ENCODE measurements at places on chromosomes 1 and 21.

GRCh38 chr1:81073580-81073979, 727.2 kb upstream of the ADGRL2 start:
- DNase-seq, result no peak

- no peak for DNase-seq
These were observed 226.2 kb upstream of the IRF2BP2 start for GRCh38 chr1:234836045-234836681.

- no peak for DNase-seq
These were observed 46.6 kb downstream of the LPAR3 start for GRCh38 chr1:84846387-84846786.

- no peak for DNase-seq
These were observed 52.7 kb downstream of the VWA5B1 start for GRCh38 chr1:20343149-20343937.

DNA sequence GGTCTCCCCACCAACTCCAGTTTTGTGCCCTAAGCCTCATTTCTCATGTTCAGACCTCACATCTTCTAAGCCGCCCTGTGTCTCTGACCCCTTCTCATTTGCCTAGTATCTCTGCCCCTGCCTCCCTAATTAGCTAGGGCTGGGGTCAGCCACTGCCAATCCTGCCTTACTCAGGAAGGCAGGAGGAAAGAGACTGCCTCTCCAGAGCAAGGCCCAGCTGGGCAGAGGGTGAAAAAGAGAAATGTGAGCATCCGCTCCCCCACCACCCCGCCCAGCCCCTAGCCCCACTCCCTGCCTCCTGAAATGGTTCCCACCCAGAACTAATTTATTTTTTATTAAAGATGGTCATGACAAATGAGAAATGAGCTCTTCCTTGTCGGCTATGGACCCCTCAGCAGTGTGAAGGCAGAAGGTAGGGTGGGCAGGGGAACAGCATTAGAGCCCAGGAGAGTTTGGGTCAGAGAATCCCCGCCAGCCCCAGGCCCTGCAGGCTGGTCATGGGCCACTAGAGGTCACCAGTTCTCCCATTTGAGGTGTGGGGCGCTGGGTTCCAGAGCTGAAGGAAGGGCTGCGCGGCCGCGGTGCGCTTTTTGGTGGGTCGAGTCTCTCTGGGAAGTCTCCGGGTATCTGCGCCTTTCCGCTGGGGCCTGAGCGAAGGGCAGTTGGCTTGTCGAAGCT, 11.5 kb downstream of the ADAMTSL4 start:
- peak; percentile 74 for DNase-seq

DNA sequence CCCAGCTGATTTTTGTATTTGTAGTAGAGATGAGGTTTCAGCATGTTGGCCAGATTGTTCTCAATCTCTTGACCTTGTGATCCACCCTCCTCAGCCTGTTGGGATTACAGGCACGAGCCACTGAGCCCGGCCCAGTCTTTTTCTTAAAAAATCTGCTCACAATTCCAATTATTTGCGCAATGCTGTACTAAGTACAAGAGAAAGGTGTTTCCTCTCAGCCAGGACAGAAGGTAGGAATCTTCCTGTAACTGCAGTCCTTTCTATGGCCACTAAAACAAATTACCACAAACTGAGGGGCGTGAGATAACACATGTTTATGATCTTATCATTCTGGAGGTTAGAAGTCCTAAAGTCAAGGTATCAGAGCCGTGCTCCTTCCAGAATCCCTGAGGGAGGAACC, 6.9 kb upstream of the CBR3 start:
- no peak for DNase-seq

- no peak for DNase-seq
These were observed 10.5 kb upstream of the RNPC3 start for GRCh38 chr1:103514920-103515503.

- DNase-seq, result no peak
These were observed 16.3 kb upstream of the NUF2 start for GRCh38 chr1:163305441-163305840.

GRCh38 chr1:29243023-29243870, 6.9 kb downstream of the PTPRU start:
- no peak for DNase-seq

GRCh38 chr1:55210990-55211801, 4.0 kb downstream of the USP24 start:
- DNase-seq, result no peak

DNA sequence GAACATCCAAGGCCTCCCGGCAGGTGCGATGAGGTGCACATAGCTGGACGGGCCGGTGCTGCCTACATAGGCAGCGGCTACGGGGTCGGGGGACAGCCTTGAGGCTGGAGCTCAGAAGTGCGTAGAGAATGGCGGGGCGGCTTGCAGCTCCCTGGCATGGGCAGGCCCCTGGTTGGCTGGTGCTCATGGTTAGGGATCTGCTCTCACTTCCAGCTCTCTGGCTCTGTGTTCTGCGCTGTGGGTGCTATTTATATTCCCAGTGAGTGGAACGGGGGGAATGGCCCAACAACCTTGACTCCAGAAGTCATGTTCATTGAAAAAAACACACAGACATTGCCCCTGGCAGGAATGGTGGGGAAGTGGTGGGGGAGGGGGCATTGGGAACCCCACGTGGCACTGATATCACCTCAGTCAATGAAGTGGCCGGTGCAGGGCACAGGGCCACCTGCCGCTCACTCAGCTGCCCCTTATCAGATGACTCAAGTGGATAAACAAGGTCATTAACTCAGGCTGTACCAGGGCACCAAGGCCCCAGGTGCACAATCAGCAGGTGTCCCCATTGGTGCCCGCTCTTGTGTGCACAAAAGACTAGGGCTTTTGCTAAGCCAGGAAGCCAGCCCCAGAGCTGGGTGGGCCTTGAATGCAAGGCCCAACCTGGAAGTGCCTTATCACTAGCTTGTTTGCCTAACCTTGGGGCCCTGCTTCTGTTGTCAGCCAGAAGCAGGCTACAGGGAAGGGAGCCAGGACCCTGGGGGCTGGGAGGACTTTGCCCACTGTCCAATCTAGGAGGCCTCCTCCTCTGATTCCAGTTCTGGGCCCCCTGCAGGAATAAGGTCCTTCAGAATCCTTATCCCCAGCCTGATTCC, at the start of gene NR0B2:
Gene NR0B2, minus strand, starts transcription at position 222 of the 866 bp plus-strand sequence. Its CDS starts 35 bp downstream, at position 187.
- DNase-seq, result no peak

- DNase-seq, result no peak
These were observed 2.3 kb upstream of the C1orf35 start for GRCh38 chr1:228105270-228105995.

DNA sequence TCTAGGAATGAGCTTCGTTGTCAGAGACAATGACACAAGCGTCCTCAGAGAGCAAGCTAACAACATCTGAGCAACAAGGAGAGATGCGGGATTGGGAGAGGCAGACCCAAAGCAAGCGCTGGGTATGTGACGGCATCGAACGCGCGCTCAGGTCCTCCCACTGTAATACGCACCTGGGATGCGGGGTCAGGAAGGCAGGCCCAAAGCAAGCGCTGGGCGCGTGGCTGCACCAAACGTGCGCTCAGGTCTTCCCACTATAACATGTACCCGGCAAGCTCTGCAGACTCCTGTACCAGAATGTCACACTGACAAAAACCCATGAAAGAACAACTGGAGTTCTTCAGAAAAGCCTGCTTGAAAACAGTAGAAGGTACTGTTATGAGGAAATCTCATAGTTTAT, 653.8 kb downstream of the SMYD3 start:
- no peak for DNase-seq
